ENCODE measurements at places on chromosomes 4 and X.

DNA sequence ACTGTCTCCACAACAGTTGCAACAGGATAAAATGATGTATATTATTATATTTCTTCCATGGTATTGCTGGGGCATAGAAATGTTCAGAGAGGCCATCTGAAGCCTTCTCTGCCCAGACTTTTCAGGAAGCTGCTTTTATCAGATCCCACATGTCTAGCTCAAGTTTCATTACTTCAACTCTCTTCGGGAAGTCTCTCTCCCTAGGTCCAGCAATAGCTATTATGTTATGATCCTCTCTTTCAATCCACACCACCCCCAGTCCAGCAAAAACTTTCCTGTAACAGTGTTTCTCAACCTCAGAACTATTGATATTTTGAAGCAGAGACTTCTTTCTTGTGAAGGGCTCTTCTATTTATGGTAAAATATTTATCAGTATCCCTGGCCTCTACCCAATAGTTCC is 44.9 kb downstream of the CXCL1 start:
- no peak for DNase-seq

DNA sequence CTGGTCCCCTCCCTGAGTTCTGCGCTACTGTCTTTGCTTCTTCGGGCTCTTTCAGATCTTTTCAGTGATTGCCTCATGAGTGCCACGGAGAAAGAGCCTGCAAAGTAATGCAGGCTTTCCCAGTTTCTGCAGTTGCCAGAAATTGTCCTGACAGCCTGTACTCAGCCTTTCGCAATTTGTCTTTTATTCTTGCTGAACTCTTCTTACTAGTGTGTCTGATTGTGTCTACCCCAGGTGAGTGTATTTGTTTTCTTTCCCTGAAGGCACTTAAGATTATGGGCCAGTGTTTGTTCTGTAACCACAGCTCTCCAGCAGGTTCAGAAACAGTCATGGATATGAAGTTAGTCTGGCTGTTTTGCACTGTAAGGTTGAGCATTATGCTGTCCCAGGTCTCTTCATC is 47.1 kb downstream of the FAM193A start:
- no peak for DNase-seq

DNA sequence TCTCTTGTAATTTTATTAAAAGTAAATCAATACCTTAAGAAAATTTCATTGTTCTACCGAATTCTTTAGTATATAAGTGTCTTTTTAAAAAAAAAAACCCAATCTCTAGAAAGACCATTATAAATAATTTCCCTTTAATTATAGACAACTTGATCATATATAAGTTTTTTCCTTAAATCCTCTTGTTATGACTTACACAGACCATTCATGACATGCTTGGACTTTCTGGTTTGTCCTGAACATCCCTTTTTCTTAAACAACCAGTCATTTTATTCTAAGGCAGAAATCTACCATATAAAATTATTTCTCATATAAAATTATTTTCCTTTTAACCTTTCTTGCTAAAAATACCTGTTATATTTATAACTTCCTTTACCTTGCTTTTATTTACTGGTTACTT is 15.4 kb upstream of the FHDC1 start:
- DNase-seq = no peak

DNA sequence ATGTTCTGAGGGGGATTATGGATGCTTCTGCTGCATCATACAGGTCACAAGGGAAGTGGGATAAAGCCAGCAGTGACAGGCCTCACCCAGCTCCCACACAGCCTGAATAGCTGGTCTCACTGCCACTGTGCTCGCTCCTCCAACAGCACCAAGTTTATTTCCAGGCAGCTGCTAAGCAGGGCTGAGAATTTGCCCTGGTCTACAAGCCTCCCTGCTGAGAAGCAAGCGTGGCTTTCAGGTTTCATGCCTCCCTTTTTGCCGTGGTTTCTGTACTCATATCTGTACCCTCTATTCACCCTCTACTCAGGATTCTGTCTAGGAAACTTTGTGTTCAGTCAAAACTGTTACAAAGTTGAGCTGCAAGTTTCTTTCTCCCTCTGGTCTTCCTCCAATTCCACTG is 78.6 kb downstream of the MAGEC1 start:
- no peak for DNase-seq

DNA sequence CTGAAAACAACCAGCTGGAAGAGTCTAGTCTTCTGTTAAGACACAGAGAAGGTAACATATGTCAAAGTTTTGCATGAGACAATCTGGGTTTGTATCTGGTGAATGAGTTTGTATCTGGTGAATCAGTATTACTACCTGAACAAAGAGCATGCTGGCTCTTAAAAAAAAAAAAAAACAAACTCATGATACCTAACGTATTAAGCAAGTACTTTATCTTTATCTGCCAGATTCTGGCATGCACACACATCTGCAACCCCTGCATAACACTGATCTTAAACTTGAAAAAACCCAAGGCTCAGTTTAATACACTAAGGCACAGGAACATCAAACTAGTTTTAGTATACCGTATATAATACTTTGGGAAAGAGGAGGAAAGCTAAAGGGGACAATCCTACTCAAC is 5.8 kb downstream of the YTHDC1 start:
- DNase-seq = no peak

GRCh38 chr4:188971125-188971524 is 831.9 kb downstream of the TRIML1 start:
- DNase-seq = no peak

GRCh38 chrX:7603387-7603786 is 239.6 kb upstream of the VCX start:
- no peak for DNase-seq

GRCh38 chrX:103437147-103437873 is 61.0 kb downstream of the BEX3 start:
- no peak for DNase-seq

GRCh38 chr4:70768301-70768948 is 46.7 kb downstream of the RUFY3 start:
- DNase-seq = no peak

DNA sequence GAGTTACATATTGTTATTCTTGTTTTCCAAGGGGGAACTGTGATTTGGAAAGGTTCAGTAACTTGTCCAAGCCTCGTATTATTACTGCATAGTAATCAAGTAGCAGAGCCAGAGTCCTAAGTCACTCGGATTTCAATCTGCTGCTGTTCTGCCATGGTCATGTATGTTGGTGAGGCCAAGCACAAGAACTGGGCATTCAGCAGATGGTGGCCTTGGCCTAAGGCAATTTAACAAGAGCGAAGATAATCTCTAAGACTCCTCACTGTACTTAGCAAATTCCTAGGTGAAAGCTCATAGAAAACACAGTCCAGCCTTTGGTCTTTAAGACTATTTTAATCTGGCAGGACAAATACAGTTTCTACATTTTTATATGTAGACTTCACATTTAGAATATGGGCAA is 64.8 kb downstream of the NDST3 start:
- DNase-seq = no peak

DNA sequence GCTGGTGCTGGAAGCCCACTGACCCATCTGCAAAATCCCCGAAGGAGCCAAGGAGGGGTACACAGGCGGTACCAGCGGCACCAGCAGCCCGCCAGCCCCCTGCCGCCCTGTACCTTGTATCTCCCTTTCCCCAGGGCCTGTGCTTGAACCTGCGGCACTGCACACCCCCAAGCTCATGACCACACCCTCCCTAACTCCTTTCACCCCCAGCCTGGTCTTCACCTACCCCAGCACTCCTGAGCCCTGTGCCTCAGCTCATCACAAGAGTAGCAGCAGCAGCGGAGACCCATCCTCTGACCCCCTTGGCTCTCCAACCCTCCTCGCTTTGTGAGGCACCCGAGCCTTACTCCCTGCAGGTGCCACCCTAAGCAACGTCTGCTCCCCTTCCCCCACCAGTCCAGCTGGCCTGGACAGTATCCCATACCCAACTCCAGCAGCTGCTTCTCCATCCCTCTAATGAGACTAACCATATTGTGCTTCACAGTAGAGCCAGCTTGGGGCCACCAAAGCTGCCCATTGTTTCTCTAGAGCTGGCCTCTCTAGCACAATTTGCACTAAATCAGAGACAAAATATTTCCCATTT is 94.9 kb downstream of the LARP1B start:
- no peak for DNase-seq

DNA sequence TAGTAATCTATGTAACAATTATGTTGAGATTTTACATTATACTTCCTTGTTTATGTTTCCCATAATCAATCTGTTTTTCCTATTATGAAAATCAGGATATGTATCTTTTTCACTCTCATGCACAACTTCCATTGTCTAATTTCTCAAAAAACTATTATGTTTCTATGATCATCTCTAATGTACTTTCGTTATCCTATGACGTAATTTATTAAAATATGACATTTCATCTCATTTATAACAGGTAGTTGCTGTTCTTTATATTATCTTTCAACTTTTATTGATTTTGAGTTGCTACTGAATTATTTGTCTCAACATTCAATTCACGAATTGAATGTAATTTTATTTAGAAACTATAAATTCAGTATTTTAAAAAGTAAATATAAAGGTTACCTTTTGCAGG is 100.8 kb upstream of the MAGEB18 start:
- DNase-seq = no peak

DNA sequence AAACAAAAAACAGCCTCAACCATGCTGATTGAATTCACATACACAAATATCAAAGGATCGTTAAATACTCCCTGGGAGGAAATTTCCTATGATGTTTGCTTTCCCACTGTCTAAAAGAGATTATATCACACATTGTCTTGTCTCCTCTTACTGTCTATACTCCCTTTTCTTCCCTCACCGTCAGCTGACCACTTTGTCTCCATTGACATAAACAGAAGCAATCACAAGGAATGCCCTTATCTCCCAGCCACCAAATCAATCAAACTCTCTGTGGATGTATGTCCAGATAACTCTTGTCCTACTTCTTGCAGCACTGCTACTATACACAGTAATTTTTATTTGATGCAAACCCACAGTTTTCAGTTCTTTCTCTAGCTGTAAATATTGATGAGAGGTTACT is 12.2 kb upstream of the NUDT9 start:
- DNase-seq = no peak

GRCh38 chr4:38606587-38606905 is 57.5 kb upstream of the KLF3 start:
- DNase-seq = no peak

- peak; percentile 63 for DNase-seq
Measured at GRCh38 chr4:41939016-41939626, 3.9 kb downstream of the TMEM33 start.

DNA sequence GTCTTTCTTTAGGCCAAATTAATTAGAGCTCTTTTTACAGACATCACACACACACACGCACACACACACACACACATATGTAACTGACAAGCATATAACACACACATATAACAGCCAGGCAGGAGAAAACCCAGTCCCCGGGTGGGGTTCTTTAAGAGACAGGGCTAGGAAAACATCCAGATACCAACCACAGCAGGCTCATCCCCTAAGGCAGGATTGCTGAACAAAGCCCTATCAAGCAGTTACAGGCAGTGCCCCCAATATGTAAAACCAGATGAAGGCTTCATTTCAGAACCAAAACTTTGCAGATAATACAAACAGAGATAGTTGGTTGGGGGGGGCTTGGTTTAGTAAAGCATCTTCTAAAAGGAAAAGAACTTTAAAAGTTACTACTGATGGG is 18.0 kb upstream of the FAM47E start:
- no peak for DNase-seq

- DNase-seq = no peak
Measured at GRCh38 chrX:69079268-69079667, 86.0 kb downstream of the PJA1 start.

DNA sequence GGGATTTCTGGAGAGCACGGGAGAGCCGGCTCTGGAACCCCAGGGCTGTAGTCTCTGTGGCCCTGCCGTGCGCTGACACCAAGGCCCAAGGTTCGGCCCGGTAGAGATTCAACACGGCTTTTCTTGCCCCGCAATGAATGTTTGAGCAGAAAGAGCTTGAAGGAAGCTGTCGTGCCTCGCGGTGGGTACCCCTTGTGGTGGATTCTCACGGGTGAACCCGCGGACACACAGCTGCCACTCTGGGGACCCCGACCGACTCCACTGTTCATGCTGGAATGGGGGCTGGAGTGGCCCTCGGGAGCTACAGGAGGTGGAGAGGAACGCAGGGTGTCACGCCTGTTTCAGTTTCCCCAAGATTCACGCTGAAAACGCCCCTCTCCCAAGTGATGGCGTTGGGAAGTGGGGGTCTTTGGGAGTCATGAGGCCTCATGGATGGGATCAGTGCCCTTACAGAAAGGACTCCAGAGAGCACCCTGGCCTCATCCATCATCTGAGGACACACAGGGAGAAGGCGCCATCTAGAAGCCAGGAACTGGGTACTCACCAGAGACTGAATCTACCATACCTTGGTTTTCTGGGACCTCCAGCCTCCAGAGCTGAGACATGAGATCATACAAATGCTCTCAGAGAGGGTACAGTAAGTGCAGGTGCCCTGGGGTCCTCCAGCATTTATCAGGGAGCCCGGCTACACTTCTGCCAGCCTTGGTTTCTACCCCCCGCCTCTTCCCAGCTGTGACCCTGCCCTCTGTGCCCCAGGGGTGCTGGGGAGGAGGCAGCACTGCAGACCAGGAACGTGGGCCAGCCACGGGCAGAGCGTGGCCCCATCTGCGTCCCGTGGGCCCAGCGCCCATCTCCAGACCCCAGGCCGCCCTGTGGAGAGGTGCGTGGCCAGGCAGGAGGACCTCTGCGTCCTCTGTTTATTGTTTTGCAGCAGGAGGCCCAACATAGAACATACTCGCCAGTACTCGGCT is 6.4 kb downstream of the SLC25A6 start:
- no peak for DNase-seq

DNA sequence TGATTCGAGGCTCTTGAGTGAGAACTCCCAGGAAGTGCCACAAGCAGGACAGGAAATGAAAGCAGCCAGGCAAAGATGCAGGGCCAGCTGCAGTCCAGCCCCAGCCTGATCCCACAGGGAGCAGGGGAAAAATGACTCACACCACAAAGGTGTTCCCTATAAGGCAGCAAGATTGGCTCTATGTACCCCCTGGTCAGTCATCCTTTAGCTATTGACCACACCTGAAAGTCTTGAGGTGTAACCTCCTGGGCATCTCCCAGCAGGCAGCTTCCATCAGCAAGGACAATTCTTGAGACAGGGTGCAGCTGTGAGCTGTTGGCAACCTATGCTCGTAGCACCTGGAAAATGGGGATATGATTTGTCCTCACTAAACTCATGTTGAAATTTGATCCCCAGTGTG is 27.9 kb upstream of the EXOC1L start:
- no peak for DNase-seq

GRCh38 chrX:77658886-77659285 is 127.1 kb downstream of the ATRX start:
- no peak for DNase-seq

- DNase-seq = no peak
Measured at GRCh38 chr4:119543779-119544178, 84.8 kb downstream of the PDE5A start.

- no peak for DNase-seq
Measured at GRCh38 chr4:75490155-75490554, 24.0 kb downstream of the RCHY1 start.

Measured in GF-D8 (cell line).